ENCODE measurements at places on chromosomes 3 and 15.

GRCh38 chr3:112000966-112001365 is 2.2 kb downstream of the TAGLN3 start:
- peaks cover 15% of the 10 kb centered on the region for H3K4me1 ChIP-seq
- H3K4me3 ChIP-seq, result no peak overlapping the region
- H3K27me3 ChIP-seq, result peaks cover 4% of the 10 kb centered on the region
- no peak overlapping the region for H3K27ac ChIP-seq
- no peaks in the 10 kb centered on the region for H3K36me3 ChIP-seq

DNA sequence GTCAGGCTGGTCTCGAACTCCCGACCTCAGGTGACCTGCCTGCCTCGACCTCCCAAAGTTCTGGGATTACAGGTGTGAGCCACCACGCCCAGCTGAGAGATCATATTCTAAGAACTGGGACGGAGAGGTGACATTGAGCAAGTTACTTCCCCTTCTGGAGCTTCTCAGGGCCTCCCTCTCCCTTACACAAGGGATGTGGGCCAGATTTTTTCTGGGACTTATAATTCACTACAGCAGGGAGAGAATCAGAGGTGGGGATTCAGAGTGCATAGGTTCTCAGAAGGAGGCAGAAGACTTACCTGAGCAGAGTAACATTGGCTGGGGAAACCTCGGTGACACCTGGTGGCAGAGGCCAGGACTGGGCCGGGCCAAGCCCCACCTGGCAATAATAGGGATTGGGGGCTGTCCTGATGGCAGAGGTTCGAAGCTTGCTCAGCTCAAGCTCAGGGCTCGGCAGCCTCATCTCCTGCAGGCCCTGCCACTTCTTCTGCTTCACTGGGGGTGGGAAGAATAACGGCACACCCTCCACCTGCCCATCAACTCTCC is 6.8 kb downstream of the LTK start:
- no peak overlapping the region for H3K4me3 ChIP-seq
- H3K4me1 ChIP-seq, result peaks cover 23% of the 10 kb centered on the region
- DNase-seq, result peak; percentile 36
- H3K27me3 ChIP-seq, result peaks cover 29% of the 10 kb centered on the region
- H3K36me3 ChIP-seq, result no peaks in the 10 kb centered on the region
- H3K27ac ChIP-seq, result no peak overlapping the region

- H3K27me3 ChIP-seq, result peaks cover 2% of the 10 kb centered on the region
- H3K36me3 ChIP-seq, result no peaks in the 10 kb centered on the region
- peak overlapping the region; percentile 73 for H3K27ac ChIP-seq
- H3K4me1 ChIP-seq, result peaks cover 6% of the 10 kb centered on the region
- DNase-seq, result no peak
- peak overlapping the region; percentile 68 for H3K4me3 ChIP-seq
Observed at GRCh38 chr3:169144731-169145130, 518.8 kb downstream of the MECOM start.

DNA sequence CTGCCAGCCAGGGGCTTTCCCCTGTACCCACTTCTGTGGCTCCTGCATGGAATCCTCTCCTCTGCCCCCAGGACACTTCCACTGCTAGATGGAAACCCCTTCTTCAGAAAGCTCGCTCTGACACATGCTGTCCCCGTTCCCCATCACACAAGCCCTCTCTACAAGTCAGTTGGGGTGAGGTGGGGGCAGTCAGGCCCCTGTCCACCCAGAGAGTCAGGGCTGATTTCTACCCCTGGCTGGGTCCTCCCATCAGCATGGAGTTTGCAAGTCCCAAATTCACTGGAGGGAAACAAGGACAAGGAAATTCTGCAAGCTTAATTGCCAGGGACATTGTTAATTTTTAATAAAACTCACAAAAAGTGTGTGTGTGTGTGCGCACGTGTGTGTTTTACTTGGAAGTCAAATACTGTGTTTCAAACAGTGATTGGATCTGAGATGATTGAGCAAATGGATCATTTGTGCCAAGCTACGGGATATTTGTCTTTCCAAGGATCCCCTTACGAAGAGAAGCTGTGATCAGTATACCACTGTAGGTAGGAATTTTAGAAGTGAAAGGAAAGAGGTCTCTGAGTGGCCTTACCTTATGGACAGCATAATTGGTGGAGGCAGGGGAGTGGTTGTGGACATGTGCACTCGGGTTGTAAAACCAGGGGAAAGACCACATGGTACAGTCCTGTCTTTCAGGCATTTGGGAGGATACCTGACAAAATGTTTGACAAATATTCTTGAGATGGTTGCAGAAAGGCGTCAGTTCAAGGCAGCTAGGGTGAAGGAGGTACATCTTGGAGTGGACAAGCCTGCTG is 1.5 kb upstream of the AMOTL2 start:
- no peaks in the 10 kb centered on the region for H3K27me3 ChIP-seq
- H3K27ac ChIP-seq, result peak overlapping the region; percentile 97
- no peak for DNase-seq
- H3K4me1 ChIP-seq, result peaks cover 42% of the 10 kb centered on the region

DNA sequence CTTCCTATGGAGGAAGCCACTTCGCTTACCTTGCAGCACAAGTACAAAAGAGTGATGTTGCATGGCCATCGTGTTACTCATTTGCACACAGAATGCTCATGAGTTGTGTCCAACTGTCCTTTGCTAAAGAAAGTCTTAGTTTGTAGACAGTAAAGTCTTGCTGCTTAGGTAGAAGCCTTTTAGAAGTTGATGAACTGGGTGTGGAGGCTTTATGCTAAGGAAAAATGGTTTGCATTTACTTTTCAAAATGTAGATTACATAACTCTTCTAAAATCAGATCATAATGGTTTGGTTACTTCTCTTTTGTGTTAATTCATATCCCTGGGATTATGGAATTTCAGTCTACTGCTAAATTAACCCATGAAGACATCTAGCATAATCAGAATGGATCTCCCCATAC is 84.5 kb upstream of the FLNB start:
- no peaks in the 10 kb centered on the region for H3K27me3 ChIP-seq
- no peak overlapping the region for H3K4me3 ChIP-seq
- no peaks in the 10 kb centered on the region for H3K4me1 ChIP-seq
- H3K36me3 ChIP-seq, result peaks cover 99% of the 10 kb centered on the region
- no peak for DNase-seq
- H3K27ac ChIP-seq, result no peak overlapping the region

GRCh38 chr3:122430371-122430770 is 14.5 kb upstream of the WDR5B start:
- H3K4me3 ChIP-seq, result no peak overlapping the region
- H3K27ac ChIP-seq, result no peak overlapping the region
- no peaks in the 10 kb centered on the region for H3K27me3 ChIP-seq
- DNase-seq, result no peak
- no peaks in the 10 kb centered on the region for H3K4me1 ChIP-seq

- no peak for DNase-seq
- H3K36me3 ChIP-seq, result no peaks in the 10 kb centered on the region
- H3K27ac ChIP-seq, result no peak overlapping the region
- no peak overlapping the region for H3K4me3 ChIP-seq
- no peaks in the 10 kb centered on the region for H3K27me3 ChIP-seq
Observed at GRCh38 chr3:151265866-151266265, 12.5 kb downstream of the P2RY14 start.

DNA sequence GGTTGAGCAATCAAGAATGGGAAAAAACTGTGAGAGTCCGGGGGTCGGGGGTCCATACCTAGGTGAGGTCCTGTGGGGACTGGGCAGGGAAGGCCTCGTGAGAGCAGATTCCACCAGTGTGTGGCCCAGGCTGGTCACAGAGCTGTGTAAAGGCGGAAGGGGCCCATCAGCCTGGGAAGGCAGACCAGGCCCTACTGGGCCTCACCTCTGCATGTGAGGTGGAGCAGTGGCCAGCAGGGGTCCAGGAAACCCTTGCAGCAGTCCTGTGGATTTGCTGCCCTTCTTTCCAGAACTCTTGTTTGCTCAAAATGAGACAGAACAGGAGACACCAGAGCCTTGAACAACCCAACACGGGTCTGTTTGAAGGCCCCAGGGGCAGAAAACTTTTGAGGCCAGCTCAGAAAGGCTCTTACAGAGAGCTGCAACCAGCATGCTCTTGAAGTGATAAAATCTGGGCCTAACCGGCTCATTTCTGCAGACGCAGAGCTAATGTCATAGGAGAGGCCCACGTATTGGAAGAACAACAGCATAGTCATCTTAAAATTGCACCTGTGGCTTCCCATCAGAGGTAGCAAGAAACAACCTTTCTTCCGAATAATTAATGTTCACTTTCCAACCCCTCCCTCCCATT is 30.3 kb upstream of the HHATL start:
- H3K27me3 ChIP-seq, result no peaks in the 10 kb centered on the region
- peak; percentile 33 for DNase-seq
- H3K27ac ChIP-seq, result no peak overlapping the region
- no peak overlapping the region for H3K4me3 ChIP-seq
- no peaks in the 10 kb centered on the region for H3K36me3 ChIP-seq
- peaks cover 13% of the 10 kb centered on the region for H3K4me1 ChIP-seq

DNA sequence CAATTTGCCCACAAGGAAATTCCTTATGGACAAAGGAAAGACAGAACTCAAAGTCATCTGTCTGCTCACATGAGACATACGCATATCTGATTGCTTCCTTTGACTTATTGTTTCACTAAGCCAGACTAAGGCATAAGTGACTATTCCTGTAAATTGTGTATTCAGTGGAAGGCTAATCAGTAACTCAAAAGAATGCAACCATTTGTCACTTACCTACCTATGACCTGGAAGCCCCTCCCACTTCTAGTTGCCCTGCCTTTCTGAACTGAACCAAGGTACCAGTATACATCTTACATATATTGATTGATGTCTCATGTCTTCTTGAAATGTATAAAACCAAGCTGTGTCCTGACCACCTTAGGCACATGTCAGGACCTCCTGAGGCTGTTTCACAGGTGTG is 53.5 kb upstream of the PROK2 start:
- H3K4me3 ChIP-seq, result no peak overlapping the region
- no peaks in the 10 kb centered on the region for H3K27me3 ChIP-seq
- no peaks in the 10 kb centered on the region for H3K36me3 ChIP-seq
- H3K4me1 ChIP-seq, result no peaks in the 10 kb centered on the region
- no peak overlapping the region for H3K27ac ChIP-seq

DNA sequence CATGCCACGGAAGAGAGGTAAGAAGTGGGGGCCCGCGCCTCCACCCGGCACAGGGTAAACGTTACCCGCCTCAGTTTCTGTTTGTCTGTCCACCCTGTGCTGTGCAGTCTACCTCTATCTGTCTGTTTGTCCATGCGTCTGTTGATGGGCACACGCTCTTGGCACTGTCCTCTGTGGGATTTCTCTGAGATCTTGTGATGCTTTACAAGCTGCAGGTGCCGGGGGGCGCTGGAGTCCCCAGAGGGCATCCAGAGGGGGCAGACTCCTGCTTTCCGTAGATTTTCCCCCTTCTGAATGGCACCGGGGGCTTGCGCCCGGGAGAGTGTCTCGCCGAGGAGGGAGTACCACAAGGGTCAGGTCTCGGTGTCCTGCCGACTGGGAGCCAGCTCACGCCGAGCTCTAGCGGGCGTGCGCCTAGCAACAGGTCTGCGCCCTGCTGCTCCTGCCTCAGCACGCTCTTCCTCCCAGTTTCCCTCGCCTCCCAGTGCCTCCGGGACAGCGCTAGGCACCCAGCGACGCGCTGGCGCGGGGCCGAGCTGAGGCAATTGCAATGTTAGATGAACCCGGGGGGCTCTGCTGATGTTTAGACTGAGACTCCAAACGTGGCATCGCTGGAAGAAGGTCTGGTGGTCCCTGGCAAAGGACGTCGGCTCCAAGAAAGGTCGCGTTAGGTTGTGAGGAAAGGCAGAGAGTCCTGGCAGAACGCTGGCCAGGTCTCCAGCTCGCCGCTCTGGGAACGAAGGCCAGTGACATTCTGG is 667 bp downstream of the CEMIP start:
- no peaks in the 10 kb centered on the region for H3K36me3 ChIP-seq
- H3K4me1 ChIP-seq, result peaks cover 21% of the 10 kb centered on the region
- peak overlapping the region; percentile 43 for H3K4me3 ChIP-seq
- DNase-seq, result no peak
- H3K27ac ChIP-seq, result no peak overlapping the region

DNA sequence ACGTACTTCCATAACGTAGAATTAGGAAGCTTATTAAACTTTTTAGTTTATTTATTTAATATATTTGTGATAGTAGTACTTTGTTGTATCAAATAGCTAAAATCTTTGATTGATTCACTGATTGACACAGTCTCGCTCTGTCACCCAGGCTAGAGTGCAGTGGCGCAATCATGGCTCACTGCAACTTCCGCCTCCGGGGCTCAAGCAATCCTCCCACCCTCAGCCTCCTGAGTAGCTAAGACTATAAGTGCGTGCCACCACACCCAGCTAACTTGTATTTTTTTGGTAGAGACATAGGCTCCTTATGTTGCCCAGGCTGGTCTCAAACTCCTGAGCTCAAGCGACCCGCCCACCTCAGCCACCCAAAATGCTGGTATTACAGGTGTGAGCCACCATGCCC is 5.7 kb downstream of the APH1B start:
- H3K27me3 ChIP-seq, result no peaks in the 10 kb centered on the region
- peak; percentile 33 for DNase-seq

- H3K4me1 ChIP-seq, result no peaks in the 10 kb centered on the region
- H3K36me3 ChIP-seq, result peaks cover 10% of the 10 kb centered on the region
- no peak overlapping the region for H3K27ac ChIP-seq
- H3K27me3 ChIP-seq, result no peaks in the 10 kb centered on the region
- H3K4me3 ChIP-seq, result no peak overlapping the region
Observed at GRCh38 chr3:49316696-49317457, 23.0 kb downstream of the USP4 start.

GRCh38 chr3:171419457-171419856 is 40.7 kb downstream of the TNIK start:
- no peak overlapping the region for H3K4me3 ChIP-seq
- H3K27ac ChIP-seq, result no peak overlapping the region
- DNase-seq, result no peak
- no peaks in the 10 kb centered on the region for H3K36me3 ChIP-seq
- peaks cover 32% of the 10 kb centered on the region for H3K4me1 ChIP-seq
- no peaks in the 10 kb centered on the region for H3K27me3 ChIP-seq

GRCh38 chr3:189947068-189947467 is 173.6 kb downstream of the P3H2 start:
- no peak overlapping the region for H3K4me3 ChIP-seq
- H3K4me1 ChIP-seq, result no peaks in the 10 kb centered on the region
- H3K27ac ChIP-seq, result no peak overlapping the region
- no peaks in the 10 kb centered on the region for H3K36me3 ChIP-seq

- H3K36me3 ChIP-seq, result no peaks in the 10 kb centered on the region
- DNase-seq, result no peak
- H3K27me3 ChIP-seq, result no peaks in the 10 kb centered on the region
- no peak overlapping the region for H3K4me3 ChIP-seq
- peaks cover 9% of the 10 kb centered on the region for H3K4me1 ChIP-seq
Observed at GRCh38 chr3:16795581-16795980, 89.2 kb upstream of the PLCL2 start.

GRCh38 chr3:157077565-157077991 is 82.4 kb downstream of the CCNL1 start:
- H3K36me3 ChIP-seq, result no peaks in the 10 kb centered on the region
- peaks cover 20% of the 10 kb centered on the region for H3K4me1 ChIP-seq

DNA sequence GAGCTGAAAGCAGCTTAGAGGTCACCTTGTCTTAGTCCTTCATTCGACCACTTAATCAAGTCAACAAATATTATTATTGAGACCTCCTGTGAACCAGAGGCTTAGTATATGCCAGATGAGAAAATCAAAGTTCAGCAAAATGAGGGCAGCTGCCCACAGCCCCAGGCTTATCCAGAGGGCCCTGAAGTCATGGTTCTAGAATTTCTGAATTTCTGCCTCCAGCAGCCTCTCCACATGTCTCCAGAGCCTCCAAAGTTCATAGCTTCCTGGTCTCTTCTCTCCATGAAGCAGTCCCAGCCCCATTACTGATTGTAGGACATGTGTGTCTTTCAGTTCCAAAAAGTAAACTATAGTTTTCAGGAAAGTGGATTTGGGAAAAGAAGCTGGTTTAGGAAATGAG is 96.9 kb upstream of the TSC22D2 start:
- no peak overlapping the region for H3K4me3 ChIP-seq
- no peak overlapping the region for H3K27ac ChIP-seq
- no peak for DNase-seq

Measured in heart left ventricle (tissue), 16 donors.